ENCODE measurements at places on chromosomes 4 and X.

DNA sequence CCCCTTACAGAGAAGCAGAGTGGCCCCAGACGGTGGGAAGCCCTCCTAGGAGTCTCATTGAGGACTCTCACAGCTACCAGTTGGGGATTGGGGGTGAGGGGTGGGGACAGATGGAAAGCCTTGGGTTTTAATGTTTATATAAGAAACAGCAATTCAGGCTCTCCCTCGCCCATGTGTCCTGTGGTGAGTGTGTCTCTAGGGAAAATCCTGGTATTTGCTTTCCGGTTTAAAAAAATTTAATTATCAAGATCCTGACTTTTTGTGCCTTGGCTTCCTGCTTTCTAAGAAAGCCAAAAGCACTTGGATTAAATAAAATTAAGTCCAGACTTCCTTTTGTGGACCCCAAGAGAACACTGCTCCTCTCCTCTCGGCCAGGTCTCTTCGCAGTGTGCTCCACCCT lies 93.8 kb downstream of the SOWAHB start:
- no peak for DNase-seq

DNA sequence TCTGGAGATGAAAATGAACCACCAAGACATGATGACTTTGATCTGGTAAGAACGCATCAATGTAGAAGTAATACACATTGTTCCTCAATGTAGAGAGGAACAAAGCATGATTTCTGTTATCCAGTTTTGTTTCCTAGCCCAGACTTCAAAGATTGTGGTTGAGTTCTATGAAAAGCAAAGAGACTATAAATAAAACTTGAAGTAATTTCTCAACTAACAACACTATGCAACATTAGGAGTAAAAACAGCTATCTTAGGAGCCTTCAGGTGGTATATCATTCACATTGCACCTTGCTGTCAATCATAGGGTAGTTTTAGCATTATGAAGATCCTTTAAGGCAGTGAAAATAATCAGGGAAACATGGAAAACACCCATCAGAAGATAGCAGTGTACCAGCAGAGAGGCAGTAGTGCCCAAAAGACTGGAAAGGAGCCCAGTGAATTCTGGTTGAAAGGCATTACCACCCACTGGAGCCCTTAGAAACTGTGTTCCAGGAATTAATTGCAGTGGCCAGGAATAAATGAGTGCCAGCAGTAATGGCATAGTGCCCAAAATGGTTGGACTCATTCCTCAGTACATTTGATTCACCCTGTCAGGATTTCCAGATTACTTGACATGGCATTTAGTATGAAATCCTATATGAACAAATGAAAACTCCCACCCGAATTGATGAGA lies 300.7 kb upstream of the CXXC4 start:
- DNase-seq, result no peak

DNA sequence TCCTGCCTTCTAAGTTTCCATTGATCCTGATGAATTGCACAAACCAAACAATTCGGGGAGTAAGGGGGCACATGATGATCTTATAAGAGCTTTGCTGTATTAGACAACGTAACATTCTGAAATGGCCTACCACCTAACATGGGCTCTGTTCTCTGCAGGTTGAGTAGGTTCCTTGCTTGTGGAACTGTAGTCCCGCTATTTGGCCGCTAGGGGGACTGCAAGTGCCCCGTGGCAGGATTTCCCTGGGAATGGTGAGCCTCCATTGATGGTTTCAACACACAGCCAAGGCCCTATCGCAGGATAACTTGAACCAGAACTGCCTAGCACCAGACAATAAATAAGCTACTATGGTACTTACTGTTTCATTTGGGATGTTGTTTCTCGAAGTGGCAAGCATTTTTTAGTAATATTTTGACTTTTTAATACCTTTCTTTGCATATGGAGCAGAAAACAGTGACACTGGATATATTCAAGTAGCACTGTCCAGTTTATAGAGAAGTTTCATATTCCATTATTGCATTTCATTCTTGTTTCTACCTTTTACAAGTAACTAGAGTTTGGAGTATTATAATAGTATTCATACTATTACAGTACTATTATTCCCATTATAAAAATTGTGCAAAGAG lies 11.9 kb downstream of the AR start:
- no peak for DNase-seq

DNA sequence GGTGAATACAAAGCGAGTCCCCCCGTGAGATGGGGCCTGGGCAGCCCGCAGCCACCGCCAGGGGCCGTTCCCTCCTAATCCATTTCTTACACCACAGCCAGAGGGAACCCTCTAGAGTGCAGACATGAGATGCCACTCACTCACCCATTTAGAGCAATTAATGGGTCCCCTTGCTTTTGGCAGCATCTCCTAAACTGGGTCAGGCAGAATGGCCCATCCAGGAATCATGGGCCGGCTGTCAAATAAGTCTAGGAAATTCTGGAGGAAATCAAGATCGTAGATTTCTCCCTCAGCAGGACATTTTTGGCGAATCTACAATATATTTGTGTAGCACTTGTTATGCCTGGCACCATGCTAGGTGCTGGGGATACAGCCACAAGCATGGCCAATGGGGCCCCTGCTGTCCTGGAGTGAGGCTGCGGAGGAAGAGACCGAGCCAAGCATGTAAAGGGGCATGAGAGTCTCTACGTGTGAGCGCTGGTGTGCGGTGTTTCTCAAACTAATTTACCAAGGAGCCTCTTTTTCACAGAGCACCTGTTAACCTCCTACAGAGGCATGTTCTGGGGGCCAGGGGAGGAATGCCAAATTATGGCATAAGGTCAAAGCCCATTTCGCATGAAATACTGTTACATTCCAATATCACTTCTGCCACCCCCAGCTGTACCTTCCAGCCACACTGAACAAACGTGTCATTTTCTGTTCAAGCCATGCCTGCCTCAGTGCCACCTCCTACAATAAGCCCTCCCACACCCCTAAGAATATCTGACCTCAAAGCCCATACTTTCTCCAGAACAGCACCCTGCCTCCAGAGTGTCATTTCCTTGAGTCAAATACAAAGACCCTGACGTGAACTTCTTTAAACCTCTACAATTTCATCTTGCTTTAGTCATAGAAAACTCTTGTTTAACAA lies 28.1 kb upstream of the JAKMIP1 start:
- no peak for DNase-seq

DNA sequence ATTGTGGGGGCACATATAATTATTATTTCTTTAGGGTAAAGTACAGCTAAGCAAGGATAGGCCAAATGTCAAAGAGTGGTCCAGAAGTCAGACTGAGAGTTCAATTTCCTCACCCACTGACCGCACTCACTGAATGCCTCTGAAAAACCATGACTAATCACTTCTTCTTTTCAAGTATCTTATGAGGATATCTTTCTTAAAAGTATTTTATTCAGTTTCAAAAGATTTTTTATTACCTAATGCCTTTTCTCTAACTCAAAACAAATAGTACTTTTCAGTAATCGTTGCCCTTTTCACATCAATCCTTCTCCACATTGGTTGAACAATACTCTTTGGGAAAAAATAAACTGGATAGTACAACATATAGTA lies 61.7 kb upstream of the CAMK2D start:
- no peak for DNase-seq

- DNase-seq, result no peak
Observed at GRCh38 chr4:37793562-37793961, 32.9 kb upstream of the PGM2 start.

DNA sequence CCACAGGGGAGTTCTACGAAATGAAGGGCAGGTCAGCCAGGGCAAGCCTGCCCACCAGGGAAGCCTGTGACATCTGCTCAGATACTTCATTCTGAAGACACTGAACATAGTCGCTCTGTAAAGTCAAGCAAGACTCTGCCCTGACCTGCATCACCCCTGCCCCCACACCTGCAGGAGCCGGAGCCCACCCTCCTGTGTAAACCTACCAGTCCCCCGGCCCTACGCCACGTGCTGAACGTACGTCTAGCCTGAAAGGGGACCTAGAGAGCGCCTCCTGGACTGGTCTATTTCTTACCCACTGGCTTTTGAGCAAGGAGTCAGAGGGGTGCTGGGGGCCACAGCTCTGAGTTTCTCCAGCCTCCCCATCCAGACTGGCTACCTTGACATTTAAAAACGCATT lies 11.6 kb downstream of the CCNQ start:
- DNase-seq, result no peak

- DNase-seq, result peak; percentile 79
Observed at GRCh38 chr4:139177869-139178619, 1.0 kb upstream of the ELF2 start.

- DNase-seq, result no peak
Observed at GRCh38 chr4:26763648-26764047, 97.0 kb upstream of the STIM2 start.

- DNase-seq, result no peak
Observed at GRCh38 chr4:77120886-77121508, 36.0 kb upstream of the CCNG2 start.

- no peak for DNase-seq
Observed at GRCh38 chr4:7801001-7801400, 138.7 kb downstream of the AFAP1 start.

DNA sequence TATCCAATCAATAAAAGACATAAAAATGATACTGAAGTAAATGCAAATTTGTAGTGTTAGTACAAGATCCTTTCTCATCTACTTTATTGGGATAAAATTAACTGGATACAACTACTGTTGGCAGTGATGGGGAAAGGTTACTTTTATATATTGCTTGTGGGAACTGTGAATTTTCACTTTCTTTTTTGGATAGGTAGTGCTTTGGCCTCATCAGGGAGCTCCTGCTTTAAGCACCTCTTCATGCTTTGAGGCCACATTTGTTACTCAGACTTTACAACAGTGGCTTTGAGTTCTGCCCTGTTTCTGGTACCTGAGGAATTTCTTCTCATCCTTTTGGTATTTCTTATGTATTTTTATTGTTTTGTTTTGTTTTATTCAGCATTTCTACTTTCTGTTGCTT lies 316.8 kb upstream of the ZCCHC13 start:
- DNase-seq, result no peak

- DNase-seq, result no peak
Observed at GRCh38 chr4:16029262-16029661, 54.6 kb downstream of the PROM1 start.

- DNase-seq, result no peak
Observed at GRCh38 chrX:8183346-8183745, 12.3 kb upstream of the VCX2 start.

DNA sequence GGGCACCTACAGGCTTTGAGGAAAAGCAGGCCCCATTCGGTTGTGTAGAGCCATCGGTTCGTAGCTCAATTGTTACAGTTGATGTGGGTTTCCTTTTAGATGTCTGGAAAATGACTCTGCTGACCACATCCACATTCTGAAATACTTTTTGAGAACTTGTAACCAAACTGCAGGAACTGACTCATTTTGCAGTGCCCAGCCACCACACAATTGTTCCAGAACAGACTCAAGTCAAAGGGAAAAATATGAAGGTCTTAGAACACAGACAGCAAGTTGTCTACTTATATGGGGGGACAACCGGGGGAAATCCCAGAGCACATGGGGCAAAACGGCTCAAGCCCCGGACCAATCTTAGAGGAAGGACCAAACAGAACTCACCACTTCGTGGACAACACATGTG lies 557.6 kb upstream of the DIPK2B start:
- no peak for DNase-seq

GRCh38 chr4:73520821-73521220 lies 39.3 kb downstream of the AFM start:
- no peak for DNase-seq

- DNase-seq, result no peak
Observed at GRCh38 chrX:25226151-25226550, 210.4 kb upstream of the ARX start.

GRCh38 chr4:5554376-5554775 lies 154.0 kb downstream of the EVC2 start:
- no peak for DNase-seq

GRCh38 chr4:68630371-68630770 lies 40.1 kb downstream of the UGT2B15 start:
- no peak for DNase-seq

DNA sequence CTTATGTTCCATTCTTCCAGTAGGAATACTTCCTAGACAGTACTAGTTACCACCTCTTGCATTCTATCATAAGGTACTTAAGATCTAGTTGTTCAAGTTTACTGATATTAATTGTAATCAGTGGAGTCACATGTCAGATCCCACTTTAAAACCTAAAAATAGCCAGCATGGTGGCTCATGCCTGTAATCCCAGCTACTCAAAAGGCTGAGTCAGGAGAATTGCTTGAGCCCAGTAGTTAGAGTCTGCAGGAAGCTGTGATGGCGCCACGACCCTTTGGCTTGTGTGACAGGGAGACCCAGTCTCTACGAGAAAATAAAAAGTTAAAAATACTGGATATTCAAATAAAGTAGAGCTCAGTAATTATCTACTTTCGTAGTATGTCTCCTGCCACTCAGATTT lies 57.7 kb downstream of the MAD2L1 start:
- DNase-seq, result no peak

DNA sequence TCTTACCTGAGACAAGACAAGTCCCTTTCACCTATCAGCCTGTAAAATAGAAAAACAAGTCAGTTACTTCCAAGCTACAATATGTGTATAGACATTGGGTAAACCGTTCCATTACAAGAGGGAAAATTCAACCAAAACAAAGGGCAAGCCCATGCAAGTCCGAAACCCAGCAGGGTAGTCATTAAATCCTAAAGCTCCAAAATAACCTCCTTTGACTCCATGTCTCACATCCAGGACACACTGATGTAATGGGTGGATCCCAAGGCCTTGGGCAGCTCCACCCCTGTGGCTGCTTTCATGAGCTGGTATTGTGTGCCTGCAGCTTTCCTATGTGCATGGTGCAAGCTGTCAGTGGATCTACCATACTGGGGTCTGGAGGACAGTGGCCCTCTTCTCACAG lies 14.7 kb upstream of the FAM47B start:
- no peak for DNase-seq

- no peak for DNase-seq
Observed at GRCh38 chr4:143381189-143382118, 44.8 kb downstream of the GAB1 start.

GRCh38 chrX:136457303-136457917 lies 30.3 kb upstream of the BRS3 start:
- no peak for DNase-seq

DNA sequence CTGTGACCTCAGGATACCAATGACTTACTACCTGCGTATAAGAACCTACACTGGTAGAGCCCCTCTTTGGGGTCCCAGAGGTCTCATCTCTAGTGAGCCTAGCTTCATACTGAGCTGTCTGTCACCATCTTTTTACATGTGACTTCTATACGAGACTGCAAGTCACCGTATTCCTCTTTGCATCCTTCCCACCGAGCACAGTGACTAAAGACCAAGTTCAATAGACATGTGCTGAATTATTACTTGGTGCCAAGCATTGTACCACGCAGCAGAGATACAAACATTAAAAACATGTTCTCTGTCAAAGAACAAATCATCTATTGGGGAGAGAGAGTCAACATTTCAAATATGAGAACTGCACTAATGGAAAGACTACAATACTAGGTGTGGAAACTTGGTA lies 16.4 kb downstream of the ARAP2 start:
- DNase-seq, result no peak
